ENCODE measurements at places on chromosomes 2 and 18.
A peak's percentile ranks its signal among the peaks of the same experiment; 100 is the strongest.

- DNase-seq = peak; percentile 80
Observed at GRCh38 chr2:237590272-237591140, at the start of gene RAB17. Gene RAB17, minus strand, starts transcription at chr2:237590734. Its CDS starts 4,580 bp downstream, at chr2:237586154.

GRCh38 chr18:66682855-66683322 lies 79.0 kb upstream of the CDH19 start:
- no peak for DNase-seq

GRCh38 chr2:241011751-241012510 lies 13.5 kb downstream of the SNED1 start:
- peak; percentile 42 for DNase-seq

DNA sequence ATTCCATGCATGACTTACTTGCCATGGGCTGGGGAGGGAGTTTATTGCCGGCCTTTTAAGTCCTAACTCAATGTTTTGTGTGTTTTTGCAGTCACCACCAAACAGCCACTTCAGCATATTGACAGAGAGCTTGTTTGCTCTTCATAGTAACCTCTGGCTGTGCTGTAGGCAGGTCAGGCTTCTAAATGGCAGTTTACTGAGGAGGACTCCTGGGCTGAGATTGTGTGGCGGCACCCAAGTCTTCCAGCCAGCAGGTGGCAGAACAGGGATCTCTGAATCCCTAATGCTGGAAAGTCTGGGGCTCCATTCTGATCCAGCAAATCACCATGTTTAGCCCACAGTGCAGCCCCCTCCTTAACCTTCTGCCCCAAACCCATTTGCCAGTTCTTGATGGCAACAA lies 121.2 kb downstream of the CAPN13 start:
- DNase-seq = peak; percentile 34

GRCh38 chr2:36568516-36569246 lies 29.3 kb downstream of the FEZ2 start:
- no peak for DNase-seq
